ENCODE measurements at places on chromosomes 6 and 20. TPM values are rescaled to one million over a fixed set of nuclear protein-coding genes. Genes with fewer than 3 reads are reported as not detected.

DNA sequence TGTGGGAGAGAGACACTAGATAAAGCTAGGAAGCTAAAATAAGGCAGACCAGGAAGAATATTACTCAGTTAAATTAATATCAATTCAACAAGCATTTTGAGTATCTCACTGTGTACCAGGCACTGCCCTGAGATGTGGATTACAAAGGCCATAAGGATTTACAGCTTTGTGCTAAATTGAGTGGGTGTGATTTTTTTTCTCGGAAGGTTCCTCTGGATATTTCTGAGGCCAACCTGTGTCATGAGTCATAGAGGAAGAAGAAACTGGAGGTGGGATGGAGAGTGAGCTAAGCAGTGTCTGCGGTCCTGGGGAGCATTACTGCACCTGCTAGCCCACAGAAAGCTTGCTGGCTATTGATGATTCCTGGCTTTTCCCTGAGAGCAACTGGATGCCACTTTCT, 135.2 kb downstream of the RFPL4B start:
- DNase-seq, result peak; percentile 38

DNA sequence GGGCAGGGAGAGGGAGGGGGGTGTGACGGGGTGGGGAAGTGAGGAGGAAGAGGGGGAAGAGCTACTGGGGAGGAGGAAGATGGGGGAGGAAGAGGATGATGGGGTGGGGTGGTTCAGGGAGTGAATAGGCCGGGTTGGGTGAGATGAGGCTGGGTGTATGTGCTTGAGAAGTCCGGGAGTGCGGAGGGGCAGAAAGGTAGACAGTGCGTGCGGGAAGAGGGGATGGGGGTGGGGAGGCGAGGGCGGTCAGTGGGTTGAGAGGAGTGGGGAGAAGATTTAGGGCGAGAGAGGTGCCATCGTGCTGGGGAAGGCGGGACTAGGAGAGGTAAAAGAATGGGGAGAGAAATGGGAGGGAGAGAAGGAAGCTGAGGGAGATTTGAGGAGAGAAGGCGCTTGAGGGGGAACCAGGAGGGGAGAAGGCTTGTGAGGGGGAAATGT, 30.9 kb upstream of the NOTCH4 start:
- no peak for DNase-seq

GRCh38 chr6:12753036-12753435, 36.5 kb downstream of the PHACTR1 start:
- no peak for DNase-seq

GRIK2 gene
- total RNA-seq, result 0.40 TPM

GRCh38 chr6:133724726-133725125, 164.2 kb upstream of the TCF21 start:
- DNase-seq, result peak; percentile 18

- no peak for DNase-seq
Measured at GRCh38 chr6:37696841-37697662, 631 bp downstream of the MDGA1 start.

GRCh38 chr20:45115829-45116228, 855 bp upstream of the WFDC5 start:
- no peak for DNase-seq

ULBP1 gene
- total RNA-seq, result 0.17 TPM

- no peak for DNase-seq
Measured at GRCh38 chr6:31958412-31958740, 395 bp downstream of the NELFE start.

MAP7 gene
- total RNA-seq, result 21.5 TPM

DNA sequence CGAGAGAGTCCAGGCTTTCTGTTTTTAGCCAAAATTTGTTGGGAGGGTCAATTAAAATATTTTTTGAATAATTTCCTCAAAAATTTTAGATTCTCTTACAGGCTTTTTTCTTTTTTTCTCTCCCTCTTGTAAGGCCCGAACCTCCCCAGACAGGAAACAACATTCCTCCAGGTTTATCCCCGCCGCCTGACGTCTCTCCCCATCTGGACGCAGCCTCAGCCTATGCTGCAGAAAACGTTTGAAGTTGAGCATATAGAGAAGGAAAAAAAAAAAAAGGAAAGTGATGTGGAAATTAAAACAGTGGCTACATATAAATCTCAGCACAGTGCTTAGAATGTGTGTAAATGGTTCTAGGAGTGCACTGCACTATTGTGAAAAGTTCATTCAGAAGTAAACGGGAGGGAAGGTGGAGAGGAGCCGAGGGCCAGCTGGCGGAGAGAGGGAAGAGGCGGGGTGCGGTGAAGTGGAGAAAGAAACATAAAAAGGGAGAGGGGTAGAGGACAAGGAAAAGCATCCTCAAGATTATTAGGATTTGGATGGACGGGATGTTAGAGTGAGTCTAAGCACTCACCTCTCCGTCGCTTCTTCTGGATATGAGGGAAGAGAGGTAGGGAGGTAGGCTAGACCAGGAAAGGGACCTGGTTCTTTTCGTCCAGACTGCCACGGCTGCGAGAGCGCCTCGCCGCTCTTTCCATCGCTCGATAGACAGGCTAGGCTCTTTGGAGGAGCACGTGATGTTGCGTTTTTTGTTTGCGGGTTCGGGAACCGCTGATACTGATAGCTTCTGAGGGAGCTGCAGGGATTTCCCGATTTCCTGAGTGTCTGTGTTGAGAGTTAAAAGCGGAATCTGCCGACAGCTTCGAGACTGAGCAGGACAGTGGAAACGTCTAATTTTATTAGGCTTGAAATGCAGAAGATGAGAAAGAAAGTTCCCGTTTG, 98.7 kb downstream of the TRIM27 start:
- DNase-seq, result no peak

ASIP gene
- not detected for total RNA-seq

SMPDL3A gene
- 9.6 TPM for total RNA-seq

- DNase-seq, result no peak
Measured at GRCh38 chr6:115899730-115900282, 160.9 kb downstream of the FRK start.

DNA sequence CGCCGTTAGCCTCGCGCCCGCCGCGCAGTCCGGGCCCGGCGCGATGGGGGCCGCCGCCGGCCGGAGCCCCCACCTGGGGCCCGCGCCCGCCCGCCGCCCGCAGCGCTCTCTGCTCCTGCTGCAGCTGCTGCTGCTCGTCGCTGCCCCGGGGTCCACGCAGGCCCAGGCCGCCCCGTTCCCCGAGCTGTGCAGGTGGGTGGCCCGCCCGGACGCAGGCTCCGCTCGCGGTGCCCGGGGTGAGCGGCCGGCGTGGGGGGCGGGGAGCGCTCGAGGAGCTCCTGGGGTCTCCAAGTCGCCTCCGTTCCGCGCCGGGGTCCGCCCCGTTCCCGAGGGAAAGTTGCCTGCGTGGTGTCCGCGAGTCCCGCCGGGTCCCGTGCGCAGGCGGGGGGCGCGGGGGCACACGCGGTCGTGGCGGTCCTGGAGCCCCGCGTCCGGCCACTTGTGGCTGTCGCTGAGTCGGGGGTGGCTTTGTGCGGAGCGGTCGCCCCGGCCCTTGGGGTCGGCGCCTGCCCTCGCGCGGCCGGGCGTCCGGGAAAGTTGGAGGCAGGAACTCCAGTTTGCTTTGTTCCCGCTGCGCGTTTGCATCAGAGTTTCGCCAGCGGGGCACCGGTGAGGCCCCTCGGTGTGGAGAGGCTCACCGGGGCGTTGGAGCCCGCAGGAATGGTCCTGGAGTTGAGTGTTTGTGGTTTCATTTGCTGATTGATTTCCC, 476 bp downstream of the IGF2R start:
- DNase-seq, result no peak

TMEM244 gene
- not detected for total RNA-seq

SLC52A3 gene
- 1.9 TPM for total RNA-seq

DNA sequence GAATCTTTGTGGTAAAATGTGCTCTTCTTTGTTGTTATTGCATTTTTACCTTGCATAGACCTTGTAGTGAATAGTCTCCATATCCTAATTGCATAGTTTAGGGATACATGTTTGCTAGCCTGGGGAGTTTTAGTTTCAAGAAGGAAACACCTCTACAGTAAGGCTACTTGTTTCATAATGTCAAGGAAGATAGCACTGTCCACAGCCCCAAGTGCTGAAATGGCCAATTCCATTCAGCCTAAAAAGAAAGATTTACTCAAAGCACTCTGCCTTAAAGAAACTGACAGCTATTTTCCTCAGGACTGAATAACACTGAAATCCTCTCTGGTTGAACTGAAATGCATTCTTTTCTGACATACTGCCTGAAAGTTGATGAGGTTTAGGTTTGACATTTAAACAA, 2.6 kb downstream of the HCRTR2 start:
- peak; percentile 41 for DNase-seq

BMP2 gene
- total RNA-seq, result 16.7 TPM

DNA sequence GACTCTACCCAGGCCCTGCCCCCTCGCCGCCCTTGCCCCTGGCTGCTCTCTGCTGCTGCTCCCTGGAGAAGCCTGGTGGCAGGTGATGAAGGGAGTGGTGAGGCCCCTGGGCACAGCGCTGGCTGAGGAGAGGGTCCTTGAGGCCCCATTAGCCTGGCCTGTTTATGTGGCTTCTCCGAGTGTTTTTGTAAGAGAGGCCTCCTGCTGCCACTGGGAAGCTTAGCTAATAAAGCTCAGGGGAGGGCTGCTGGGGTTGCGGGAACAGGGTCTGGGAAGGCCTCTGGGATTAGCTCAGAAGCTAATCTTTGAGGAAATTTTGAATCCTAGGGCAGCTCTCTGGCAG, 15.5 kb downstream of the EBF4 start:
- no peak for DNase-seq

DNA sequence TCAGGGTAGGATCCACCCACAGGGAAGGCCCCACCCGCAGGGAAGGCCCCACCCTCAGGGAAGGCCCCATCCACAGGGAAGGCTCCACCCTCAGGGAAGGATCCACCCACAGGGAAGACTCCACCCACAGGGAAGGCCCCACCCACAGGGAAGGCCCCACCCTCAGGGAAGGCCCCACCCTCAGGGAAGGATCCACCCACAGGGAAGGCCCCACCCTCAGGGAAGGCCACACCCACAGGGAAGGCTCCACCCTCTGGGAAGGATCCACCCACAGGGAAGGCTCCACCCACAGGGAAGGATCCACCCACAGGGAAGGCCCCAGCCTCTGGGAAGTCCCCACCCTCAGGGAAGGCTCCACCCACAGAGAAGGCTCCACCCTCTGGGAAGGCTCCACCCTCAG, 40.5 kb downstream of the KCNQ2 start:
- DNase-seq, result no peak

All from renal cortical epithelial cell (primary cell).